ENCODE measurements at places on chromosomes 11 and 22. TPM values are rescaled to one million over a fixed set of nuclear protein-coding genes. Genes with fewer than 3 reads are reported as not detected.

The OR52I1 gene
- not detected for total RNA-seq

The RPS6KA4 gene
- total RNA-seq: 48.7 TPM

The HTR3A gene
- not detected for total RNA-seq

The TMEM132A gene
- 1.2 TPM for total RNA-seq

The RAG2 gene
- not detected for total RNA-seq

The NXPE1 gene
- not detected for total RNA-seq

The OR8A1 gene
- not detected for total RNA-seq

The KCNQ1OT1 gene
- 0.33 TPM for total RNA-seq

The SHANK3 gene
- total RNA-seq: 0.28 TPM

The SCUBE1 gene
- total RNA-seq: 0.10 TPM

The MPST gene
- total RNA-seq: 9.3 TPM

The NRIP3 gene
- total RNA-seq: 2.7 TPM

The TMEM126B gene
- 34.4 TPM for total RNA-seq

The BEST1 gene
- 0.07 TPM for total RNA-seq

The NCF4 gene
- total RNA-seq: 10.7 TPM

The DNAJB7 gene
- not detected for total RNA-seq

The ROBO4 gene
- 0.59 TPM for total RNA-seq

The SCGB1D2 gene
- total RNA-seq: not detected

The TTC36 gene
- 1.7 TPM for total RNA-seq

All from T-cell (primary cell).